ENCODE measurements at places on chromosomes 5 and 9.
A peak's percentile ranks its signal among the peaks of the same experiment; 100 is the strongest.

GRCh38 chr9:131960851-131961495 is 118.7 kb downstream of the MED27 start:
- DNase-seq: peak; percentile 18

GRCh38 chr9:87212605-87213021 is 265.3 kb upstream of the GAS1 start:
- DNase-seq: no peak

GRCh38 chr5:129664336-129664937 is 83.5 kb upstream of the MINAR2 start:
- peak; percentile 51 for DNase-seq

DNA sequence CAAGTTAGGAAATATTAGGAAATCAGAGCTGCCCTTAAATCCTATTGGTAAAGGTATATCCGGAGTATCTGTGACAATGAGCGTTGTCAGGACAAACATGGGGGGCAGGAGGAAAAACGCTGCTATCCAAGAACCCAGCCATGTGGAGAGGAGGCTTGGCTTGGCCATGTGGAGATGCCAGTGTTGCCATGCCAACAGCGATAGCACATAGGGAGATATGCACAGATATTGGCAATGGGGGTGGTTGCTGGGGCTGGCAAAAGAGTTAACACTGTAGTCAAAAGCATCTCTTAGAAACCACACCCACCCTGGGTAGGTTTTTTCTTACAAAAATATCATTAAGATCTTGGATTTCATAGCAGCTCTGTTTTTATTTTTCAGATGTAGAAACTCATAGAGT is 106.4 kb upstream of the ASTN2 start:
- no peak for DNase-seq

DNA sequence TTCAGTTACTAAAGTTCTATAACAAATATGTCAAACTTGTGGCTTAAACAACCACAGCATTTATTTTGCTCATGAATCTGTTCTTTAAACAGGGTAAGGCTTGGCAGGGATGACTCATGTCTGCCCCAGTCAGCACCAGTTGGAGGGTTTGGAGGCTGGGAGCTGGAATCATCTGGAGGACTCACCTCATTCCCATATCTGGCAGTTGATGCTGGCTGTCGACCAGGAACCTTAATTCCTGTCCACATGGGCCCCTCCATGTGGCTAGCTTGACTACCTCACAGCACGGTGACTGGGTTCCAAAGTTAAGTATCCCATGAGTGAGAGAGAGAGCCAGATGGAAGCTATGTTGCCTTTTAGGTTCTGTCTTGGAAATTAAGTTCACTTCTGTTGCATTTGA is 13.8 kb upstream of the CCL28 start:
- DNase-seq: peak; percentile 16

DNA sequence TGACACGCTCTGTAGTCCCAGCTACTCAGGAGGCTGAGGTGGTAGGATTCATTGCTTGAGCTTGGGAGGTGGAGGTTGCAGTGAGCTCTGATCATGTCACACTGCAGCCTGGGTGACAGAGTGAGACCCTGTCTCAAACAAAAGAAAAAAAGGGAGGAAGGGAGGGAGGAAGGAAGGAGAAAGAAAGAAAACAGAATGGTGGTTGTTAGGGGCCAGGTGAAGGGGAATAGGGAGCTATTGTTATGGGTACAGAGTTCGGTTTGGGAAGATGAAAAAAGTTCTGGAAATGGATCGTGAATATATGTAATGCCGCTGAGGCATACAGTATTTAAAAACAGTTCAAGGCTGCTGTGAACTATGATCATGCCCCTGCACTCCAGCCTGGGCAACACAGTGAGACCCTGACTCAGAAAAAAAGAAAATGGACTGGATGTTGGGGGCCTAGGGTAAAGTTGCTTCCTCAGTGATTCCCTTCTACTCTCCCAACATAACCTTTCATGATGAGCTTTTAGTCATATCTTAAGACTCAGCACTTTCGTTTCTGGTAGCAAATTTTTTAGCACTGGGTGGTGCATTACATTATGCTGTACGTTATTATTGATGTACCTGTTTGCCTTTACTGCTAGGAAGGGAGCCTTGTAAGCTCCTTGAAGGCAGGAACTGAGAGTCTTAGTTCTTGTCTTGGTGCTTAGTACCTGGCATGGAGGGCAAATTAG is 4.0 kb downstream of the CTNNA1 start:
- DNase-seq: no peak

GRCh38 chr5:38032149-38032548 is 192.3 kb upstream of the GDNF start:
- DNase-seq: no peak

DNA sequence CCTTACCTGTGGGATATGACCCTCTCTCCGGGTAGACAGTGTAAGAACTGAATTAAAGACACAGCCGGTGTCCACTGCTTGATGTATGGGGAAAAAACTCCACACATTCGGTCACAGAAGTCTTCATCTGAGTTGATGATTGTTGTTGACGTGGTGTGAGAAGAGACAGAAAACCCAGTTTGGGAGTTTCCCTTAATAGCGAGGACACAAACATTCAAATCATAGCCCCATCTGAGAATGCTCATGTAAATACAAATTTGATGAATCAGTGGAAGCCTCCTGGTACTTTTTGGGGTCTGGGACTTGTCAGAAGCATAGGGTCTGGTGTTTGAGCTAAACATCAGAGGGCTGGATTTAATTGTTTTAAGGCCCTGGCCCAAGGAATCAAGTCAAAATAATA is 11.0 kb downstream of the HAVCR1 start:
- DNase-seq: no peak

DNA sequence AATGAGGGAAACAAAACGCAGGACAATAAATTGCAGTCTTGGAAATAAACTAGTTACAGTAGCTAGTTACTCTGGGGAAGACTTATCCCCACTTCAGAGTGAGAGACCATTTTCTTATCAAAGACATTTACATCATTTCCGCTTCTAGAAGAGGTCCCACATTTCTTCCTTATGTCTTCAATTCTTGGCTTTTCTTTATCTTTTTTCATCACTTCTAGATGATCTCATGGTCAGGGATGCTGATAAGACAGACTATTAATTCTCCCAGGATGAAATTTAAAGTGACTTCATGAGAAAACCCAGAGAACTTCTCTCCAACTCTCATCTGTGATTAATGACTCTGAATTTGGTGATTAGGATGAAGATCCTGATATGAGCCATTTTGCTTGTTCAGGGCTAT is 229.1 kb downstream of the MTRR start:
- DNase-seq: no peak

DNA sequence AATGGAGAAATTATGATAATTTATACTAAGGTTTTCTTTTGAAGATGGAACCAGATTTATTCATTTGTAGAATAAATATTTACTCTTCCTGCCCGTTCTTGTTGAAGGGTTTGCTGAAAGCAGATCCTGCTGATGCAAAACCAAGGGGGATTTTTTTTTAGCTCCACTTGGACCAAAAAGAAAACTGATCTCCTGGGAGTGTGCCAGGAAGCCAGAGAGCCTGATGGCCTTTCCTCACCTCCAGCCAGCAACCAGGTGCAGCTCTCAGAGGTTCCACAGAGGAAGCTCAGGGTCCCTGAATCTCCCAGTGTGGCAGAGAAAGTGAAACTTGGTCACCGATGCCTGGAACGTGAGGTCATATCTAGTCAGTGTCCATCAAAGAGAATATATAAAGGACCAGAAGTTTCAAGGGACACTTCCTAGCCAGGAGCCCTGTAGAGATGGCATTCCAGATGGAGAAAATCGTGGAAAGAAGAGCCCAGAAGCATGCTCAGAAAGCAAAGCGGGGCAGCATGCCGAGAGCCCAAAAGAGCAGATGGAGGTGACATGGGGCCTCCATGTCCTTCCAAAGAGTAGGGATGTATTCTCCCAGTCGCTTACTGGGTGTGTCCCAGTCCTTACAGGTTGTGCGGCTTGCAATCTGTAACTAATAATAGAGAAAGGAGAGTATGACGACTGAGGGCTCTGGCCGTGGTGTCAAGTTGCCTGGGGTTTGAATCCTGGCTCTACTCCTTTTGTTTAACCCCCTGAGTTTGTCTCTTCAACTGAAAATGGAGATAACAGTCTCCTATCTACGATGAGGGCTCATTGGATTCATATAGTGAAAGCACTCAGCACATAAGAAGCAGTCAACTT is 12.2 kb downstream of the AFAP1L1 start:
- no peak for DNase-seq

DNA sequence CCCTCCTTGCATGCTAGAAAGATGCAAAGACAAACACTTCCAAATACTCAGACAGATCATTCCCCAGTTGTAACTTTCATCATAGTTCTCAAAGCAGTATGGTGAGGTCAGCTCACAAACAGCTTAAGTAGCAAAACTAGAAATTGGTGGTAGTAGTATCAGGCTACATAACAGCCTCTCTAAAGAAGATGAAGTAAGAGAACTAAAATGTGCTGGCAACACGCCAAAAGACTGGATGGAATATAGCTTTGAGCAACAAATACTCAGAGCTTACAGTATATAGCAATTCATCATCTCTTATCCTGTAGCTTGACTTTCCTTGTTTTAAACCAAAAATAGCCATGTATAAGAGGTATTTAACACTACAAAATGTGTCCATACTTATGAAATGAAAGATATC is 7.5 kb downstream of the PFDN1 start:
- DNase-seq: peak; percentile 85

DNA sequence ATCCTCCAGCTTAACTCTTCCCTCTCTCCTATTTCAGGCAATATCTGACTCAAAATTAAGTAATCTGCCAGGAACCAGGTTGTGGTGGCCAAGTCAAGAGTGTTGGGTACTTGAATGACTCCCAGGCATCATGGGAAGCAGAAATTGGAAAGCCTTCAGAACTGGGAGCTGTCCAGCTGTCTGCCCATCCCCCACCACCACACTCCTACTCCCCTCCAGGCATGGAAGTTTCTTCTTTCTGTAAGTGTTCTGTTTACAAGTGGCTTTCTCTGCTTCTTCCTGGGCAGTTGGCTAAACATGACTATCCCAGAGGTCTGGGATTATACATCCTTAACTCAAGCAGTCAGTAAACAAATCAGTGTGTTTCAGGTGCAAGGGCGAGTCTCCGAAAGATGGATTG is 14.6 kb upstream of the PBX3 start:
- no peak for DNase-seq

- DNase-seq: peak; percentile 14
These were observed 320.3 kb downstream of the ACTL7B start for GRCh38 chr9:108535526-108535925.

GRCh38 chr9:118455788-118456187 is 751.6 kb downstream of the TLR4 start:
- peak; percentile 24 for DNase-seq

GRCh38 chr9:29214690-29215253 is 1641.5 kb upstream of the C9orf72 start:
- DNase-seq: no peak

GRCh38 chr5:177540438-177540837 is 13.9 kb downstream of the FAM193B start:
- DNase-seq: no peak

GRCh38 chr9:126395439-126396212 is 69.0 kb downstream of the MVB12B start:
- peak; percentile 39 for DNase-seq

- DNase-seq: no peak
These were observed 16.9 kb downstream of the PRRX2 start for GRCh38 chr9:129682381-129682780.

GRCh38 chr5:177036921-177037320 is 14.4 kb downstream of the ZNF346 start:
- DNase-seq: no peak

DNA sequence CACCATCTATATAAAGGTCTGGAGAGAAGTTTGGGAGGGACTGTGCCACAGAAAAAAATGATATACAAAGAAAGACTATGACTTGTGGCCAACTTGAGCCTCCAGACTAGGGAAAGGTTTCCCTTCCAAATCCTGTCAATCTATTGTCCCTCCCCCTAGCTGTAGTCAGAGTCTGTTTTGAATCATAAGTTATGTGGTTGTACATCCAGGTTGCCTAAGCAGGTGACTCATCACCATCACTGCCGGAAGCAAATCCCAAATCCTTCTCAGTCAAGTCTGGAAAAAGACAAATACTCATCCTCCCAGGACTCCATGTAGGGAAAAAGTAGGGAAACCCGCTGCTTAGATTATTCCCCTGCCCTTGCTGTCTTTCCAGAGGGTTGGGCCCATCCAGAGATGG is 235.7 kb downstream of the CDK5RAP2 start:
- peak; percentile 14 for DNase-seq

DNA sequence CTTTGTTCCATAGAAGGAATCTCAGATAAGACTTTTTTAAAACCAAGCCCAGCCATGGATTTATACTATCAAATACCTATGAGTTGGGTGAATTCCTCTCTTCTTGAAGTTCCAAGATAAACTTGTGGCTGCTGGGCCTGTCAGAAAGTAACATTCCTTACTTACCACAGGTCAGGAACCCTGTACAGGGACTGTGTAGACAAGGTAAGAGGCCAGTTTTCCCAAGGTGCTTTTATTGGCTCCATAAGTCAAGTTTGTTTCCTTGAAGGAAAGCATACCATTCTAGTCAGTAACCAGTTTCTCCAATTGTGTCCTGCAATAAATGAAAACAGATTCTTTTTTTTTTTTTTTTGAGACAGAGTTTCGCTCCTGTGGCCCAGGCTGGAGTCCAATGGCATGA is 8.8 kb upstream of the CLTB start:
- DNase-seq: no peak

DNA sequence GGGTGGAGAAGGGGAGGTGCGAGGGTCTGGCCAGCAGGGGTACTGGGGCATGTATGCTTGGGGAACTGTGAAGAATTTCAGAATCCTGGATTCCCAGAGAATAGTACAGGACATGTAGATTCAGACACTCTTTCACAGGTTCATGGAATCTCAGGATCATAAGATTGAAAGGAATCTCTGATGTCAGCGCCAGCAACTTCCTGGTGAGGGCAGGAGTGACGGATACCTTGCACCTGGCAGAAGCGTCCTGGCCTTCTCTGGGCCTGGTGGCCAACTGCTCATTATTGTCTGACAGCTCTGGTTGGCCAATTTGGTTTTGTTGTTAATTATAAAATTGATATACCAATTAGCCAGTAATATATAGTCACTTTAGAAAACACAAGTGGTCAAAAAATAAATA is 6.9 kb downstream of the GM2A start:
- no peak for DNase-seq

GRCh38 chr9:137309368-137310188 is 7.5 kb upstream of the NRARP start:
- no peak for DNase-seq

- no peak for DNase-seq
These were observed 827.2 kb downstream of the MAT2B start for GRCh38 chr5:164332349-164333196.

All from ACHN (cell line).